Stimulated activated CD4-positive, alpha-beta T cell treated with anti-CD3 and anti-CD28 coated beads, Interleukin-1b, Interleukin-23, amount 100 ng/mL, for 1 hour (primary cell): ENCODE measurements at places on chromosomes 4 and X.

DNA sequence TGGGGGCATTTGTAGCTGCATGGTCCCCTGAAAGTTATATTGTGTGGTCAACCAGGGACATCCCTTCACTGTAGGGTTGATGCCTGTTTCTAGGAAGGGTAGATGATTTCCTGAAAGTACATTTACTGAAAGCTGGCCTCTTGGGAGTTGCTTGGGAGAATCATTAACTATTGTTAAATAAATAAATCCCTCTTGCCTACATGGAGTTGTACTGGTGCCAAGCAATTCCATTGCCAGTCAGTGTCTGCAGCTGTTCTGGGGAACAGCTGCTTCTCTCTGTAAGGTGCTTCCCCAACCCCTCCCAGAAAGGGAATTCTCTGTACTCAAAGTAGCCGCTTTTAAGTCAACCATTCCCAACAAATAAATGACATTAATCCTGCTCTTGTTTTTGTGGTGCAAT is 51.1 kb downstream of the C4orf51 start:
- no peak for DNase-seq

GRCh38 chrX:17527922-17528321 is 152.9 kb downstream of the NHS start:
- no peak for DNase-seq

DNA sequence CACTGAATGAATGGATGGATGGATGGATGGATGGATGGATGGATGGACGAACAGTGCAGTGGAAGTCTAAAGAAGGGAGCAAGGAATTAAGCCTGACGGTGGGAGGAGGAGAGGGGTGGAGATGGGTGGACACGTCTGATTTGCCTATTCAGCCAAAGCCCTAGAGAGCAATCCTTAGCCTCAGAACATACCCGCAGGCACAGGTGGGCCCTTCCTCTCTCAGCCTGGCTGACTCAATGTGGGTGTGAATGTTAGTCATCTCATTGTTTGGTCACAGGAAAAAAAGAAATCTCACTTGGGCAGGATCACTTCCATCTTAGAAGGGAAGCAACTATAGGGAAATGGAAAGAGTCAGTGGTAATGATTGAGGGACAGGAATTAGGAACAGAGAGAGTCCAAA is 165.9 kb downstream of the PJA1 start:
- no peak for DNase-seq

DNA sequence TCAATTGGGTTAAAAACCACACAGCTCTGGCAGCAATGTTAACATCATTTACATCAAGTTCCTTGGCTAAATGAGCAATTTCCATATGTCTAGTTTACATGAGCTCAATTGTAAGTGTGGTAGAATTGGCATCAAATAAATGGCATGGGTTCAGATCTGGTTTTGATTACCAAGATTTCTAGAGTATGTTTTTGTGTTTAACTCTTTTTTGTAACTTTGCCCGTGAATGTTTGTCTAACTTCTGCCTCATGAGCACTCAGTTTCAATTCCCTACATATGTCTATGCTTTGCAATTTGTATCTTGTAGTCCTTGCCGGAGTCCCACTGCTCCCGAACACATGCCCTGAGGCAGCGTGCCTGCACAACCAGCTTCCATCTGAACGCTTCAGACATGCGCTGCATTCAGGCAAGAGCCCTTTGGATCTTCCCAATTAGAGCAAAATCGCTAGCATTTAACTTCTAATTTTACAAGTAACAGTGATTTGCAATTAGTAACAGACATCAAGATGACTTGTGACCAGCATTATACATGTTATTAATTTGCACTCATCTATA is 644.4 kb downstream of the TRIML1 start:
- no peak for DNase-seq

- DNase-seq = no peak
Measured at GRCh38 chr4:52234561-52235440, 183.7 kb downstream of the SPATA18 start.

GRCh38 chr4:52716364-52717151 is 34.7 kb downstream of the ERVMER34-1 start:
- DNase-seq = no peak
